ENCODE measurements at places on chromosomes 2 and 18. TPM values are rescaled to one million over a fixed set of nuclear protein-coding genes. Genes with fewer than 3 reads are reported as not detected.

DNA sequence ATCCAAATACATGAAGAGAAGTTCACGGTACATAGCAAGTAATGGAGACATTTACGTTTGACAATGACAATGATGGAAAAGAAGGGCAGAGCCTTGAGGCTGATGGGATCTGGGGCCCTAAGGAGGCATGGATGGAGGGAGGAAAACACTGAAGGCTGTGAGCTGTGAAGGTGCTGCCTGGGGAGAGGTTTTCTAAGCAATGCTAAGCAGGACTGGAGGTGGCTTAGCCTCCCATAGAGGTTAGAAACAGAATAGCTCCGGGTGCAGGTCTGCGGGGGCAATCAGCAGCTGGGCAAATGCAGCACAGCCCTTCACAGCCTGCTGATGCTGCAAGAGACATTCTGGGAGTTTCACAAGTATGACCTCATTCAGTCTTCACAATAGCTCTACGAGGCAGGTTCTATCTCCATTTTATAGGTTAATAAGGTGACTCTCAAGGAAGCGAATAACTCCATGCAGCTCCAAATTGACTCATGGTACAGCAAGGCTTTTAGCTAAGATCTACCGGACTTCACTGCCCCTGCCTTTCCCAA, 65.3 kb downstream of the MYT1L start:
- no peaks in the 10 kb centered on the region for H3K27me3 ChIP-seq
- DNase-seq: no peak
- no peak overlapping the region for H3K27ac ChIP-seq
- no peaks in the 10 kb centered on the region for H3K4me1 ChIP-seq
- no peak overlapping the region for H3K4me3 ChIP-seq

GRCh38 chr2:229780856-229781773, 66.8 kb upstream of the DNER start:
- no peak overlapping the region for H3K27ac ChIP-seq
- H3K4me1 ChIP-seq: peaks cover 4% of the 10 kb centered on the region
- no peak for DNase-seq
- peaks cover 24% of the 10 kb centered on the region for H3K36me3 ChIP-seq
- no peak overlapping the region for H3K4me3 ChIP-seq
- H3K27me3 ChIP-seq: no peaks in the 10 kb centered on the region

DNA sequence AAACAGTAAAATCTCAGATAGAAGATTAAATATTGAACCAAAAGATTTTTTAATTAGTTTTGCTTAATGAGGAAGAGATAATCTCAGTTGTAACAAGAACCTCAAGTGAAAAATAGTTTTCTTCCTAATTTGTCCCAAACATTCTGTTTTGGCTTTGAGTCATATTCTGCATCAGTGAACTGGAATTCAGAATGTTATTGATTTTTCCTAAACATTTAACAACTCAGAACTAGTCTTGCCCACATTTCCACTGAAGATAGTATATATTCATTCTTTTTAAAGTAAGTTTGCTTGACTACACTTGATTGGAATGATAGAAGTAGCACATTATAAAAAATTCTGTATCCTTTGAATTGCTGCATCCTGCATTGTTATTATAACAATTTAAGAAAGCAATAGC, 85.7 kb upstream of the UGP2 start:
- no peak for DNase-seq
- H3K4me1 ChIP-seq: no peaks in the 10 kb centered on the region
- H3K4me3 ChIP-seq: no peak overlapping the region

- no peak overlapping the region for H3K27ac ChIP-seq
- H3K27me3 ChIP-seq: no peaks in the 10 kb centered on the region
- H3K36me3 ChIP-seq: no peaks in the 10 kb centered on the region
- no peak overlapping the region for H3K4me3 ChIP-seq
- DNase-seq: peak; percentile 81
- H3K4me1 ChIP-seq: peaks cover 5% of the 10 kb centered on the region
Observed at GRCh38 chr2:100182494-100183361, 40.3 kb upstream of the AFF3 start.

DNA sequence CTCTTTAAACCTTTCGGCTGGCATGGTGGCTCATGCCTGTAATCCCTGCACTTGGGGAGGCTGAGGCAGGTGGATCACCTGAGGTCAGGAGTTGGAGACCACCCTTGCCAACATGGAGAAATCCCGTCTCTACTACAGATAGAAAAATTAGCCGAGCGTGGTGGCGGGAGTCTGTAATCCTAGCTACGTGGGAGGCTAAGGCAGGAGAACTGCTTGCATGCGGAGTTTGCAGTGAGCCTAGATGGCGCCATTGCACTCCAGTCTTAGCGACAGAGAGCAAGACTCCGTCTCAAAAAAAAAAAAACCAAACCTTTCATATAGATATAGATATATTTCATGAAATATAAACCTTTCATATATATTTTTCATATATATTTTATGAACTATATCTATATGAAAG, 864.7 kb downstream of the TRIB2 start:
- no peak for DNase-seq
- H3K27me3 ChIP-seq: no peaks in the 10 kb centered on the region
- no peaks in the 10 kb centered on the region for H3K4me1 ChIP-seq

DNA sequence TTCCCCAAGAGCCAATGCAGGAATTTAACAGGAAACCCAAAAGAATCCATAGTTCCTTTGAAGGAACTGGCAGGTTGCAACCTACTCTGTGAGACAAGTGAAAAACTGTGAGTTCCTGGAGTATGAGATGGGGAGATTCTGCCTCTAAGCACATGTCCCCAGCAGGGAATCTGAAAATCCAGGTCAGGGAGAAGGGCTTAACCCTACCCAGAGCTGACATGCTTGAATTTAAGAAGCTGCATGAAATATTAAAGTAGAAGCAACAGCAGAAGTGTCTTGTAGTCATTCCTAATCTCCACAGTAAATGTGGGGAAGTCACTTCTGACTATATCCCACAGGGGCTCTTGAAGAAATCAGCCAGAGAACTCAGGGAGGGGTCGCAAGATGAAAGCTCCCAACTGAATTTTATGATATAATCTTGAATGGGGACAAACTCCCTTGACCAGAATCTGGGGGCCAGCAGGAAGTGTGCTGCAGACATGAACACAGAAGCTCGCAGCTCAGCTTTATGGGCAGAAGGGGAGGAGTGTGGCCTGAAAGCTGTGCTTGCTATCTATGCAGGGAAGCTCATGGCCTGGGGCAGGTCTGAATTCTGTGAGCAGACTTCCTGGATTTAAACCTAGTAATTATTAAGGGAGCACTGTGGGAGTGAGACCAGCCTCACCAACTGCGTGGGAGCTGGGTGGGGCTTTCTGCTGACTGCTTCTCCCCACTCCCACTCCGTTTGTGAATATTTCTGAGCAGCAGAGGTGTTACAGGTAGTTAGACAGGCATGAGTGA, 184.1 kb upstream of the KYNU start:
- H3K4me3 ChIP-seq: no peak overlapping the region
- H3K27ac ChIP-seq: no peak overlapping the region
- H3K4me1 ChIP-seq: no peaks in the 10 kb centered on the region
- no peaks in the 10 kb centered on the region for H3K36me3 ChIP-seq
- H3K27me3 ChIP-seq: no peaks in the 10 kb centered on the region

GRCh38 chr2:203097735-203098134, 83.1 kb downstream of the NBEAL1 start:
- DNase-seq: no peak
- H3K36me3 ChIP-seq: peaks cover 9% of the 10 kb centered on the region

DNA sequence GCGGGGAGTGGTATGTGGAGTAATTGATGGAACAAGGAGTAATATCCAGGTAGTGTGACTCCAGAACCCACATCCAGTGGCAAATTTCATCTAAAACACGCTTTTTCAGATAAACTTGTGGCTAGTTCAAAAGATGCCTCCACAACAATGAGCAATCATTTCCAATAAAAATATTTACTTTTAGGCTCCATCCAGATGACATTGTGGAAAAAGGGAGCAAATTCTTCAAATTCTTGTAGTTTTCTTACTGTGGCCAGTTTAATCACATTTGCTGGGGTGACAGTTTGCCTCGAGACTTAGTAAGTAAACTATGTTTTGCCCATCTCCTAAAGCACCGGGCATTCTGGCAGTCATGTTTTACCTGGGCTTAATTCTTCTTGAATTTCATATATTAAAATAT, 243.6 kb downstream of the IRS1 start:
- no peak overlapping the region for H3K27ac ChIP-seq
- no peak overlapping the region for H3K4me3 ChIP-seq
- H3K4me1 ChIP-seq: peaks cover 3% of the 10 kb centered on the region
- no peaks in the 10 kb centered on the region for H3K36me3 ChIP-seq
- DNase-seq: no peak
- no peaks in the 10 kb centered on the region for H3K27me3 ChIP-seq

GRCh38 chr2:75410702-75411101, 150.0 kb downstream of the EVA1A start:
- no peaks in the 10 kb centered on the region for H3K4me1 ChIP-seq
- DNase-seq: no peak

GRCh38 chr2:112699984-112700667, 20.7 kb upstream of the NT5DC4 start:
- no peak overlapping the region for H3K4me3 ChIP-seq
- no peak for DNase-seq
- no peaks in the 10 kb centered on the region for H3K36me3 ChIP-seq
- H3K4me1 ChIP-seq: no peaks in the 10 kb centered on the region
- H3K27me3 ChIP-seq: no peaks in the 10 kb centered on the region

DNA sequence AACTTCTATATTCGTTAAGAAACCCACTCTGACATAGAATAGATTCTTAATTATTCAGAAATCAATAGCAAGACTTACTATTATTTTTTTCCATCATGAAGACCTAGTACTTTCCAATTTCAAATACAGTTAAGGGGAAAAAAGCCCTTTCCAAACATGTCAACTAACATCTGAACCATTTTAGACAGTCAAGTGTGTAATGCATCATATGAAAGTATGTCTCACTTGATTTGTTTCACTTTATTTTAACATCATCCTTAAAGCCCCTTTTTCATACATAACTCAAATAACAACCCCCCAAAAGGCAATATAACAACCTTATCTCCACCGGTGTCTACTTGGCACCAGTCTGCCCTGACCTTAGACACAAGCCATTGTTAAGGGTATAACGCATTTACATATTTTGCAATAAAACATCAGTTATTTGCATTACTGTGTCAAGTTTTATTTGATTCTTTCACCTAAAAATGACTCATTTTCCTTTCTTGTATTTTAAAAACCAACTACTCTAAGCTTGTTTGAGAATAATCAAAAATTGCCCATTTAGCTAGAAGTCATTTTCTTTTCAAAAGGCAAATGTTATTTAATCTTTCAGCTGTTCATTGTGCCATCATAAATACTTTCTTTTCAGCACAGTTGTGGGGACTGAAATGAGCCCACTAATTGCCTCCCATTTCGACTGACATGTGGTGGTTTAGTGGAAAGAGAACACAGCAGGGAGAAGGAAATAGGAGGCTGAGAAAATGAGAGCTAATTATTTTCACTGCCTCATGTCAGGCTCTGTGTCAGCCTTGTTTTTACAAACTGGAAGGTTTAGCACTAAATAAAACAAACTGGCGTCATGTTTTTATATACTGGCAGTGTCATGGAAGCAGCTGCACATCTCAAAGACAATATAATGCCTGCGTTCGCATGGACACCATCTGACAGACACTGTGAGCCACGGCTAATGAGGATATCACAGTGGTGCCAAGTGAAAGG, 104.7 kb upstream of the CDCA7 start:
- no peak overlapping the region for H3K4me3 ChIP-seq
- no peaks in the 10 kb centered on the region for H3K4me1 ChIP-seq
- no peaks in the 10 kb centered on the region for H3K36me3 ChIP-seq
- H3K27me3 ChIP-seq: no peaks in the 10 kb centered on the region
- no peak for DNase-seq

DNA sequence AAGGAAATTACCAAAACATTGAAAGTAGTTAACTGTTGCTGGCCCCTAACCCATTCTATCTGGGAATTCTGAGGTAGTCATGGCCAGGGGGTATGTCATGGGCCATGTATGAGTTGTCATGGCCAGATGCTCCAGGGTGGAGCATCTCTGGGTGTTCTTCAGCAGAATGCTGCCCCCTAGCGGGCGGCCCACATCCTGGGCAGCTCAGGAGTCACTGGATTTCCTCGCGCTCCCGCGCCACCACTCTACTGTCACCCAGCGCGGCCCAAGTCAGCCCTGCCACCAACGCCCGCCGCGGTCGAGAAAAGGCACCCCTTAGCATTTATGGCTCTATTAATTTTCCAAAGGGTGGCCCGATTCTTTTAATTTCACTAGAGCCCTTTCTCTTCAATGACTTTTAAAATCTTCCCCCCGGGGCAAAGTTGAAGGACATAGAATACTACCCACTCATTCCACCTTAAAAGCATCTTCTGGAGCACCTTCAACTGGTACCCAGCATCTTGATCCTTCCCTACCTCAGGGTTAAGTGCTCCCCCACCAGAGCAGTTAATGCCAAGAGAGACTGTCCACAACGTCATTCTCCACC, 41.6 kb downstream of the PKDCC start:
- H3K27me3 ChIP-seq: no peaks in the 10 kb centered on the region
- H3K36me3 ChIP-seq: no peaks in the 10 kb centered on the region
- H3K27ac ChIP-seq: no peak overlapping the region
- peaks cover 6% of the 10 kb centered on the region for H3K4me1 ChIP-seq
- DNase-seq: peak; percentile 57

- no peaks in the 10 kb centered on the region for H3K36me3 ChIP-seq
- H3K4me3 ChIP-seq: no peak overlapping the region
- peaks cover 21% of the 10 kb centered on the region for H3K4me1 ChIP-seq
- no peak overlapping the region for H3K27ac ChIP-seq
- no peaks in the 10 kb centered on the region for H3K27me3 ChIP-seq
Observed at GRCh38 chr2:173983391-173983871, 18.3 kb upstream of the SP3 start.

The DQX1 gene
- total RNA-seq: not detected

The LOXL3 gene
- total RNA-seq: 1.5 TPM

The PLCD4 gene
- total RNA-seq: 3.1 TPM

The SELENOI gene
- 31.2 TPM for total RNA-seq

The FARSB gene
- 16.0 TPM for total RNA-seq

The ALK gene
- total RNA-seq: 0.34 TPM

Measured in thyroid gland (tissue), 4 donors.